ENCODE measurements at places on chromosomes 2 and 18. TPM values are rescaled to one million over a fixed set of nuclear protein-coding genes. Genes with fewer than 3 reads are reported as not detected.

The ADAM17 gene
- 32.3 TPM for polyA plus RNA-seq

The IMPACT gene
- polyA plus RNA-seq = 25.2 TPM

The PTPRM gene
- polyA plus RNA-seq = 126 TPM

The EVX2 gene
- polyA plus RNA-seq = not detected

The FAM161A gene
- polyA plus RNA-seq = 12.0 TPM
